Effector memory CD8-positive, alpha-beta T cell (primary cell): ENCODE measurements at places on chromosomes 13 and 19.

DNA sequence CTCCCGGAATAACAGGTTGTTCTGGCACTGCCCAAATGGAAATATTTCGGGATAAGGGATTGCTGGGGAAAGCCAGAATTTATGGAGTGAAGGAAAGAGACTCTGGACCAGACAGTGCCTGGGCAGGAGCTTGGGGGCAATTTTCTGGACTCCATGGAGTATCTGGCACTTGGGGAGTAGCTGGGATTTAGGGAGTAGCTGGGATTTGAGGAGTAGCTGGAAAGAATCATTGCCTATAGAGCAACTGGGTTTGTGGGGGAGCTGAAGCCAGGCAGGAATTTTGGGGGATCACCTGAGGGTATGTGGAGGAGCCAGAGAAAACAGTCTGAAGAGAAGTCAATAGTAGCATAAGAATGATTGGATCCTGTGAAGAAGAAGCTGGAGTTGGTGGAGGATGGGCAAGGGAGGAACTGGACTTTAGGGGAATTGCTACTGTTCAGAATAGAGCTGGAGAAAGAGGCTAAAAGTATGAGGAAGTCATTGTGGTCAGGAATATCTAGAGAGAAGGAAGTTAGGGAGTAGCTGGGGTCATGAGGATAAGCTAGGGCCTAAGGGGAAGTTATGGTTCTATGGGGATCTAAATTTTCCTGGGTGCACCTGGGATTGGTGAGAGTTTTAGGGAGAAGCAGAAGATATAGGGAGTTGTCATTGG, 14.8 kb downstream of the FSD1 start:
- H3K27ac ChIP-seq, result no peak overlapping the region
- no peaks in the 10 kb centered on the region for H3K27me3 ChIP-seq
- no peaks in the 10 kb centered on the region for H3K4me1 ChIP-seq
- no peak overlapping the region for H3K4me3 ChIP-seq

GRCh38 chr19:28313633-28314032, 899.3 kb downstream of the UQCRFS1 start:
- H3K27me3 ChIP-seq, result peaks cover 4% of the 10 kb centered on the region
- DNase-seq, result no peak
- no peak overlapping the region for H3K4me3 ChIP-seq
- H3K36me3 ChIP-seq, result no peaks in the 10 kb centered on the region

GRCh38 chr13:51453207-51453958, 547 bp upstream of the INTS6 start:
- H3K4me3 ChIP-seq, result peak overlapping the region; percentile 82
- H3K27me3 ChIP-seq, result no peaks in the 10 kb centered on the region
- peak overlapping the region; percentile 90 for H3K27ac ChIP-seq

DNA sequence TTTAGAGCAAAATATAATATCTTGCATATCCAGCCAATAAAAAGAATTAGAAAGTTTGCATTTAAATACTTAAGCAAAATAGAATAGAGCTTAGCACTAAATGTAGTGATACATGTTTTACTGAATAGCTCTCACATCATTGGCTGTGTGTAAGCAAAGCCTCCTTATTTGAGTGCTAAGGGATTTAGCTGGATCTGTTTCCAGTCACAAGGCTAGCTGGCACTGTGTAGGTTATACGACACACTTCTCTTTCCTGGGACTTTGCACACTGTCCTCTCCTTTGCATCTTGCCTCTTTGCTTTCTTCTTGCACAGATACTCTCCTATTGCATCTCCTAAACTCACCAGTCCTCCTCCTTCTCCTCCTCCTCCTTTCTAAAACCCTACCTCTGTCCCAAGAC, 423.8 kb downstream of the KLF5 start:
- no peaks in the 10 kb centered on the region for H3K36me3 ChIP-seq
- H3K27me3 ChIP-seq, result peaks cover 12% of the 10 kb centered on the region
- H3K4me3 ChIP-seq, result no peak overlapping the region
- no peaks in the 10 kb centered on the region for H3K4me1 ChIP-seq
- no peak for DNase-seq
- no peak overlapping the region for H3K27ac ChIP-seq

DNA sequence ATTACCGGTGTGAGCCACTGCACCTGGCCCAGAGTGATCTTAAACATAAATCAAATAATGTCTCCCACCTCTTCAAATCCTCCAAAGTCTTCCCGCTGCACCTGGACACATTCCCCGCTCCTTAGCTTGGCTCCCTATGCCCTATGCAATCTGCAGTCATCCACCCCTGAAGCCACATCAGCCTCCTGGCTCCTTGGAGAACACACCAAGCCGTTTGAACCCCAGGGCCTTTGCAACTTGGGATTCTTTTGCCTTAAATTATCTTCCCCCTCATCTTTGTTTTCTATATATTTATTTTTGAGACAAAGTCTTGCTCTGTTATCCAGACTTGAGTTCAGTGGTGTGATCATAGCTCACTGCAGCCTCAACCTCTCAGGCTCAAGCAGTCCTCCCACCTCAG, 2.7 kb upstream of the DNAAF3 start:
- no peak for DNase-seq
- peaks cover 18% of the 10 kb centered on the region for H3K4me1 ChIP-seq
- H3K36me3 ChIP-seq, result peaks cover 7% of the 10 kb centered on the region
- no peak overlapping the region for H3K27ac ChIP-seq
- peaks cover 76% of the 10 kb centered on the region for H3K27me3 ChIP-seq

DNA sequence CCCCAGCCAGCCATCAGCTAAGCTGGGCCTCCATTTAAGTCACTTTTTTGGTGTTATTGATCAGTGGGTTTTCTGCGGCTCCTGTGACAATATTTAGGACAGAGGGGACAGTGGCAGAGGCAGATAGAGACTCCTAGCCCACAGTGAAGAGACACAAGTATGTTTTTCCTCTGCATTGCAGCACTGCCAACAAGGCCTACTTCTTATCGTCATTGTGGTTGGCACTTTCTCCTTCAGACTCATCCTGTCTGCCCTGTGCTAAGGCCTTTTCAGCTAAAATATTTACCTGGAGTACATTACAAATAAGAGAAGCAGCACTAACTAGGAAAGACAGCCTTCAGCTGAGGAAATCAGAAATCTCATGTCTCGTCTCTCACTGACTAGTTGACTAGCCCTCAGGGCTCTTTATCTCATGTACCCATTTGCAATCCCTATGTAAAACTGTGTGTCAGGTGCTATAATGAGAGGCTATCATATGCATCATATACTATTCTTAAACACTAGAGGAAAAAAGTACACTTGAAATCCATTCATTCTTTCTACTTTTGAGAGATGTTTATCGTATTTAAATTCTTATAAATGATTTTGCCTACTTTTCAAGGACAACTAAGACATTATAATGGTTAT, 62.2 kb downstream of the ZAR1L start:
- H3K36me3 ChIP-seq, result no peaks in the 10 kb centered on the region
- H3K27ac ChIP-seq, result peak overlapping the region; percentile 66
- no peak for DNase-seq
- no peak overlapping the region for H3K4me3 ChIP-seq
- H3K27me3 ChIP-seq, result no peaks in the 10 kb centered on the region

DNA sequence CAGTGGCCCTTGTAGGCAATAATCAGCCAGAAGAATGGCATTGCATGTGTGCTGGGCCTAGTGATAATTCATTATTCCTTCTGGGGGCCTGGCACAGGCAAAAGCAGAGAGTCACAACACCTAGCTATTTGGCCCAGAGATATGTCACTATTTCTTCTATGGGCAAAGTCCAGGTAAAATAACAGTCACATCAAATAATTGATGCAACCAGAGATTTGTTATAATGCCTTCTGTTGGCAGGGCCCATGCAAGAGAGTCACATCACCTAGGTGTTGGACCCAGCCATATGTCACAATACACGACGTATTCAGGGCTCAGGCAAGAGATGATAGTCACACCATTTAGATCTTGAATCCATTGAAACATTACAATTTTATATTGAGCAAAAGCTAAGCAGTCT, 66.1 kb downstream of the ZNF726 start:
- DNase-seq, result no peak
- H3K27ac ChIP-seq, result no peak overlapping the region
- no peaks in the 10 kb centered on the region for H3K4me1 ChIP-seq
- no peaks in the 10 kb centered on the region for H3K36me3 ChIP-seq
- no peaks in the 10 kb centered on the region for H3K27me3 ChIP-seq

DNA sequence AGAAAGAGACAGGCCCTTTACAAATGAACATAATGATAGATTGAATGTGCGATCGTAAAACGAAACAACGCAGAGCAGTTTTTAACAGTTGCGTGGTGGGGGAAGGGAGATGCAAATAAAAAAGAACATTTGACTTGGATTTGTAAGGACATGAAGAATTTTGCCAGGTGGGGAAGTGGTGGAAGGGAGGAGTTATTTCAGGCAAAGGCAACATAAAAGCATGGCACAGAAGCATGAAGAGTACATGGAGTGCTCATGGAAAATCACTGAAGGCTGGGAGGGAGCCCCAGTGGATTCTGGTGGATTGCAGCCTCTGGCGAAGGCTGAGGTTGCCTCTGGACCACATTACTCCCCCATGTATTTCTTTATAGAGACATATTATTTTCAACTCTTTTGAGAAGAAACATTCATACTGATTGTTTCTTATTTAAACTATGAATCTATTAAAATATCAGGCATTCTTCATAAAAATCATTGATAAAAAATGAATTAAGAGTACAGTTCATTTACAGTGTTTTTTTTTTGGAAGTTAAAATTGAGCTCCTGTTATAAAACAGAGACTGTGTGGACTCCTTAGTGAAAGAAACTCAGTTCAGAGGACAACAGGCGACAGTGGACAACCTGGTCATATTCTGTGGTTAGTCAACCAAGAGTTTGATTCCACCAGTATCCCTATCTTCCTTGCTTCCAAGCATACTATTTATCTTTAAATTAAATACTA, 57.5 kb downstream of the STARD13 start:
- H3K27me3 ChIP-seq, result peaks cover under 1% of the 10 kb centered on the region
- H3K4me1 ChIP-seq, result no peaks in the 10 kb centered on the region

DNA sequence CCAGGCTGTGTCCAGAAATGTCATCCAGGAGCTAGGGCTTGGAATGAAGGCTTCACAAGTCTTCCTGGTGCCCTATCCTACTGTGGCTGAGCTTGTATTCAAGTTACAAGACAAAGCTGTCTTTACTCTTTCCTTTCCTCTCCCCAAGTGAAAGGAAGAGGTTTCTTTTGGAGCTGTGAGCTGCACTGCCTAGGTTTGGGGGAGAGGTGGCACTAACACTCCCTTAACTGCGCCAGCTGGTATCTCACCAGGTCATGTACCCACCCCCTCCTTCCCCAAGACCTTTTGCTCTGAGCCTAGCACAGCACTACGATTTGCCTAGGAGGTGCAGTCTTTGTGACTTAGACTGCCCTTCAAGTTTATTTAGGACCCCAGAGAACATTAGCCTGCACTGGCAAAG, 2053.6 kb upstream of the PRR20A start:
- H3K27me3 ChIP-seq, result no peaks in the 10 kb centered on the region
- no peaks in the 10 kb centered on the region for H3K4me1 ChIP-seq
- H3K27ac ChIP-seq, result no peak overlapping the region
- H3K36me3 ChIP-seq, result peaks cover 3% of the 10 kb centered on the region
- no peak overlapping the region for H3K4me3 ChIP-seq
- DNase-seq, result no peak

- H3K4me1 ChIP-seq, result peaks cover 27% of the 10 kb centered on the region
- peaks cover 26% of the 10 kb centered on the region for H3K36me3 ChIP-seq
- H3K4me3 ChIP-seq, result peak overlapping the region; percentile 99
- H3K27me3 ChIP-seq, result no peaks in the 10 kb centered on the region
- no peak for DNase-seq
These were observed 1.1 kb downstream of the ELF1 start for GRCh38 chr13:41017817-41018601.

GRCh38 chr13:87777387-87777786, 106.2 kb downstream of the SLITRK5 start:
- DNase-seq, result no peak
- H3K4me3 ChIP-seq, result no peak overlapping the region
- no peaks in the 10 kb centered on the region for H3K4me1 ChIP-seq
- no peaks in the 10 kb centered on the region for H3K36me3 ChIP-seq
- H3K27me3 ChIP-seq, result no peaks in the 10 kb centered on the region
- H3K27ac ChIP-seq, result no peak overlapping the region

DNA sequence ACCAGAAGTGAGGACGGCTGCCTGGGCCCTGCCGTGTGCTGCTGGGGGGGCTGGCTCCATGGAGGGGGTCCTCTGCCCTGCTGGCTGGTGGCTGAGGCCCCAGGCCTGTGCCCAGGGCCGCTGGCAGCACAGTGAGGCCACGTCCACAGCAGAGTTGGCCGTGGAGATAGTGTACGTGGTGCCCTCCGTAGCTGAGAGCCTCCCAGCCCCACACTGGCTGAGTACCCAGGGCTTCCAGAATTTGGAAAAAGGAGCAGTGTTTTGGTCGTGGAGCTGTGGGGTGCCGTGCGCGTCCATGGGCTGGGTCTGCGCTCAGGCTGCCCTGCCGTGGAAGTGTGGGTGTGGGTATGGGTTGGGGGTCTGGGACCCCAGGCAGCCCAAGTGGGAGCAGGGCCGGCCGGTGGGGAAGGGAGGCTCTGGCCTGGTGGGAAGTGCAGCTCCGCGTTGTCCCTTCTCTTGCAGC, 5.9 kb downstream of the PTBP1 start:
- no peaks in the 10 kb centered on the region for H3K27me3 ChIP-seq
- peak overlapping the region; percentile 95 for H3K27ac ChIP-seq
- peaks cover 97% of the 10 kb centered on the region for H3K36me3 ChIP-seq

- no peak overlapping the region for H3K4me3 ChIP-seq
- H3K36me3 ChIP-seq, result peaks cover 10% of the 10 kb centered on the region
- H3K27ac ChIP-seq, result no peak overlapping the region
- no peak for DNase-seq
- H3K27me3 ChIP-seq, result no peaks in the 10 kb centered on the region
These were observed 9.0 kb downstream of the BLOC1S3 start for GRCh38 chr19:45187421-45188100.

- H3K27me3 ChIP-seq, result peaks cover 10% of the 10 kb centered on the region
- H3K27ac ChIP-seq, result no peak overlapping the region
- DNase-seq, result no peak
- no peaks in the 10 kb centered on the region for H3K36me3 ChIP-seq
- H3K4me1 ChIP-seq, result peaks cover 8% of the 10 kb centered on the region
These were observed 71.9 kb downstream of the FLT1 start for GRCh38 chr13:28423010-28423409.

DNA sequence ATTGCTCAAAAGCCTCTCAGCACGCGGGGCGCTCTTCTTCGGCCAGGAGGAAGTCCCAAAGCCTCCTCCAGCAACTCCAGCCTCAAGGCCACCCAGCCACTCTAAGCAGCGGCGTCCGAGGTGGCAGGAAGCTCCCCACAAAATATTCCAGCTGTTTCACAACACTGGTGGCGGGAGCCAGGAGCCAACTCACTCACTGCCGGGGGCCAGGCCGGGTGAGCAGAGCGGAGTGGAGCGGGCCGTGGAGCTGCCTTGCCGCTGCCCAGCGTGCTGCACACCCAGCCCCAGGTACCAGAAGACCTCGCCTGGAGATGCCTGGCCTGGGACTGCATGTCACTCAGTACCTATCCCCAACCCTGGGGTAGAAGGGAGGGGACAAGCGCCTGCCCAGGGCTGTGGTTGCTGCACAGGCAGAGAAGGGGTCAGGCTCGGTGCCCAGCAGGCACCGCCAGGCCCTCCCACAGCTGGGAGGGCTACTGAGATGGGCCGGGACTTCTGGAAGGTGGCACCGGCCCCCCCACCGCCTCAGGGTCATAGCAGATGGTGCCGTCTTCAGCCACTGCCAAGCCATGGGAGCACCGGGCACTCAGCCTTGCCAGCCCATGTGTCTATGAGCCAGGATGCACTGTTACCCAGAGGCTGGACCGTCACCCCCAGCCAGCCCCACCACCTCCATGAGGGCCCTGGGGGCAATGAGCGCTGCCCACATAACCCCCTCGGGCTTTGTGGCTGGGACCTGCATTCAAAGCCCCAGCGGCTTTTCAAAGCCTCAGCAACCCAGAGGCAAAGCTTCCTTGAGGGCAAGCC, 59.2 kb downstream of the MLLT1 start:
- no peak for DNase-seq
- peaks cover 3% of the 10 kb centered on the region for H3K4me1 ChIP-seq
- H3K36me3 ChIP-seq, result peaks cover 8% of the 10 kb centered on the region
- H3K4me3 ChIP-seq, result no peak overlapping the region
- no peaks in the 10 kb centered on the region for H3K27me3 ChIP-seq
- no peak overlapping the region for H3K27ac ChIP-seq
